ENCODE measurements at places on chromosomes 6 and 20.

DNA sequence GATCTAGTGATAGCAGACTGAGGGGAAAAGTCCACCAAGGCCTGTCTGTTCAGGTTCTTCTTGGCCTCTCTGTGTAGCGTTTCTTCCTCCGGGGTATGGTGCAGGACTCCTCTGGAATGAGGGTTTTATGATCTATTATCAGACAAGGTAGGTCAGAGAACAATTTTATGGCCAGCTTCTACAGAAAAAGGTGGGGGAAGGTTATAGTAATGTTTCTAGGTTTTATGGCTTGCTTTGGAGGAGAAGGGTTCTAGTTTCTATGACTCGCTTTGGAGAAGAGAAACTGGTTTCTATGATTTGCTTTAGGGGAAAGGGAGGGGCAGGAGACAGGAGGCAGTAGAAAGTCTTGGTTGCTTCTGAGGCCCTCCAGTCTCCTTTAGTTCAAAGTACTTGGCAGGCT, 144.8 kb upstream of the LAMA2 start:
- DNase-seq = no peak

- DNase-seq = no peak
Measured at GRCh38 chr6:163132050-163132750, 282.3 kb upstream of the QKI start.

DNA sequence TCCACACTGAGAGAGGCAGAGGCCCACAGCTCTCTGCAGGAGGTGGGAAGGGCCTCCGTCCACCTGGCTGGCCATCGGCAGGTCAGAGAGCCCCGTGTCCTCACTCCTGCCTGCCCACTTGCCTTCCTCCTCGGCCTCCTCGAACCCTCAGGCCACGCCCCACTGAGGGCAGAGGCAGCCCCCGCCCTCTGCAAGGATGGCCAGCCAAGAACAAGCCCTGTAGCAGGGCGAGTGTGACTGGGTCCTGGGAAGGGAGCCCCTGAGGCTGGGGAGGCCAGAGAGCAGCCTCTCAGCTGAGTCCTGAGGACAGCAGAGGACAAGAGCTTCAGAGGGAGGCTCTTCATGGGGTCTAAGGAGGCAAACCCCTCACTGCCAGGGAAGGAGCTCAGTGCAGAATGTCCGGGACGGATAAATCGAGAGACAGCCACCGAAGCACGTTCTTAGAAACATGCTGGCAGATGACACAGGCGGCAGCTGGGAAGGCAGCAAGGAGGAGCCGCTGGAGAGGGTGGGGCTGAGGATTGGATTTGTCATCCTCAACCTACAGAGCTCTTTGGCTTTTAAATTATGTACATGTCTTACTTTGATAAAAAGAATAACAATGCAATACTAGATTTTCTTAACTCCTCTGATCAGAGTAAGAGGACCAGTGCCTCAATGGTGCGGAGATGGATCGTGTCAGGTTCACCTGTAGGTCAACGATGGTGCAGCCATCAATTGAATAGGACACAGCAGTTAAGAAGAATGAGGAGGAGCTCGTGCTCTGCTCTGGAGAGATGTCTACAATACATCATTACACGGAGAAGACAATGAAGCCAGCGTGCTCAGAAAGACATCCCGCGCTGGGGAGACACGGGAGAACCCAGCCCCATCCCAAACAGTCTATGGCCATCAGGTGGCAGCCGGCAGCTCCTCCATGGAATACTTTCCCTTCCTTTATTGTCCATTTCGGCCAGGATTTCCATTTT, 53.0 kb downstream of the GNAS-AS1 start:
- DNase-seq = no peak

GRCh38 chr6:20921578-20921977, 387.3 kb downstream of the CDKAL1 start:
- no peak for DNase-seq

DNA sequence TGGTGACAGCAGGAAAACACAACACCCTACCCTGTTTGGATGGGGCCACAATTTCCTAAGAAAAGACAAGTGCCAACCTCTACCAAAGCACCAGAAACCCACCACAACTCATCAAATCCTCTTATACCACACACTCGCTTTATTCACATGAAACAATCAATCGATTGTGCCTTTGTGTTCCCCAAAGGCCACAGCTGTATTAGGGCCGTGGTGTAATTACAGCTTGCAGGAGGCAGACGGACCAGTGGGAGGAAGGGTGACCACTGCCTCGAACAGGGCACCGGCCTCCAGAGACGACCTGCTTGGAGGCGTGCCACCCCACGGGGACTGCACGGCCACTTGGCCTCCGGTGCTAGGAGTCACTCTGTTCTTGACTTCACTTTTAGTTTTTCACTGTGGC, 264.1 kb downstream of the FOXC1 start:
- DNase-seq = no peak

DNA sequence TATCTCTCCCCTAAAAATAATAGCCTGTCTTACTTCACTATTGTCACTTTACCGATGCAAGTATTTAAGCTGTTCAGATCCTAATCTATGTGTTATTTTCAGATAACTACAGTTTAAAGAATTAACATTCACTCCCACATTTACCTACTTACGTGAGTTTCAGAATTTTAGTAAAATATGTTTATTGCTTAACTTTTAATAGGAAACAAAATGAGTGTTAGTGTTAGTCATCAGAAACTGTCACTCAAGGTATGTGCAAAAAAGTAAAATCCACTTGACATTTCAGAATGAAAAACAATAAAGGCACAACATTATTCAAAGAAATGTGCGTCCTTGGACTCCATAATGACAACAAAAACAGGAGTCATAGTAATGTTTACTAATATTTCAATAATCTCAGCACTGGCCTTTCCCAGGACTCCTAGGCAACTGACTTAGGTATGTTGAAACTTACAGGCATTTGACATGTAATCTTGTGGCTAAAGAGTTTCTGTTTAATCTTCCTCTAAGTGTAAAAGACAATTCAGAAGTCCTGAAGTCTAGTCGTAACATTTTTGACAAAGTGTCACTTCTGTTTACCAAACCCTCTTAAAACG, 4.5 kb downstream of the ATXN1 start:
- DNase-seq = no peak

GRCh38 chr20:11145616-11146015, 471.8 kb upstream of the JAG1 start:
- no peak for DNase-seq

GRCh38 chr6:44253307-44254101, 3.8 kb downstream of the SLC35B2 start:
- DNase-seq = no peak

- DNase-seq = no peak
Measured at GRCh38 chr6:15485936-15486335, 176.9 kb downstream of the DTNBP1 start.

GRCh38 chr6:15044146-15044882, 201.6 kb upstream of the JARID2 start:
- no peak for DNase-seq

- no peak for DNase-seq
Measured at GRCh38 chr6:166262743-166263515, 45.3 kb downstream of the PRR18 start.

GRCh38 chr6:16163535-16164300, 34.8 kb downstream of the MYLIP start:
- no peak for DNase-seq

DNA sequence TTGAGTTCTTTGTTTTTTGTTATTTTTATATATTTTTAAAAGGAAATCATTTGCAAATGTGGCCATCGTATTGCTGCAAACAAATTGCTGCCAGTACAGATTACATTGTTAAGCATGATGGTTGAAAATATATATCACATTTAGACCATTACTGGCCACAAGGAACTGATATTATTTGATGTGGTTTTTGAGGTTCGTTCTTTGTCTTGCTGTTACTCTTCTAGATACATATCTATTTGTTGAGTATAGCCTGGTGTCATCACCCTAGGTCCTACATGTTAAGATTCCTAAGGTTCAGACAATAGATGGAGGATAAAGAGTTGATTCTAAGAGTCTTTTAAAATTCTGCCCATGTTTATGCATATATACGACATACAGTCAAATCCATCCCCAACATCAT, 306.0 kb downstream of the FARS2 start:
- DNase-seq = no peak

DNA sequence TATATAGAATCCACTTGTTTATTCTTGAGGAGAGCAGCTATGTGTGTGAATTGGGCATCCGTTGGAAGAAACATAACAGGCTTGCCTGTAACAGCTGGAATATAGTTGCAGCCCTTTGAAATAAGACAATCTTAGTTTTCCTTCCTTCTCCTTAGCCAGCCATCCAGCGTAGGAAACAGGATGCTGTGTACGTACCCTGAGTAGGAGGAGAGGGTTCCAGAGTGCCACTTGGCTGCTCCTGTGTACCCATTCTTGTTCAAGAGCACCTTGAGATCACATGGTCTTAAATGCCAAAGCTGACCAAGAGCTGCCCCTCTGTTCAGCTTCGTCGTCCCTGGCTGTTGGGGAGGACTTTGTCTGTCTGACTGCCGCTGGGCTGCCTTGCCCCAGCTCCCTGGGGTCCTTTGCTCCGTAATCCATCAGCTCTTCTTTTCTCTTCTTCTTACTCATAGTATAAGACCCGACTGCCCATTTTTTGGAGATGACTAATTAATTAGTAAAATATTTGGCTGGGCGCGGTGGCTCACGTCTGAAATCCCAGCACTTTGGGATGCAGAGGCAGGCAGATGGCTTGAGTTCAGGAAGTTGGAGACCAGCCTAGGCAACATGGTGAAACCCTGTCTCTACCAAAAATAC, 49.0 kb downstream of the RREB1 start:
- no peak for DNase-seq

DNA sequence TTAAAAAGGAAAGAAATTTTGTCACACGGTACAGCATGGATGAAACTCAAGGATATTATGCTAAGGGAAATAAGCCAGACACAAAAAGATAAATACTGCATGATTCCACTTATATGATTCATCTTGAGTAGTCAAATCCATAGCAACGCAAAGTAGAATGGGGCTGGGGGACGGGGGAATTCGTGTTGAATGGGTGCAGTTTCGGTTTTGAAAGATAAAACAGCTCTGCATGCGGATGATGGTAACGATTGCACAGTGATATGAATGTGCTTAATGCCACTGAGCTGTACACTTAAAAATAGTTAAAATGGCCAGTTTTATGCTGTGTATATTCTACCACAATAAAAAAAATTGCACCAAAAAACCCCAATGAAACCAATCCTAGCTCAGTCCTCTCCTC, 52.9 kb upstream of the SIRPA start:
- DNase-seq = no peak

DNA sequence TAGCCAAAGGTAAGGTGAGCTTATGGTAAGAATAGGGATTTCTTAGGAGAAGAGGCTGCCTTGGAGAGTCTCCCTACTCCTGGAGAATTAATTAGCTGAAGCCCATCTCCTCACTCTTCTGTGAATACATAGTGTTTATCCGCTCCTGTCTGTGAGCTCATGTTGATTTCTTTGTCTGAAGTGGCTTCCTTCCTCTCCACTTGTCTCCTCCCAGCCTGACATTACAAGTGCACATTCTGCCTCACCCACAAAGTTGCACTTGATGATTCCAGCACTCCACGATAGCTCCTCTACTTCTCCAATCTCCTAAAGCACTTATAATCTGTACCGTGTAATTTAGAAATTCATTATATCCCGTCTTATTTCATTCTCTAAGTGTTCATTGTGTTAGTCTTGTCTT, 287.2 kb downstream of the QKI start:
- no peak for DNase-seq

GRCh38 chr6:50847890-50848594, 29.4 kb downstream of the TFAP2B start:
- DNase-seq = no peak

GRCh38 chr6:51531623-51532022, 555.8 kb downstream of the PKHD1 start:
- DNase-seq = no peak

DNA sequence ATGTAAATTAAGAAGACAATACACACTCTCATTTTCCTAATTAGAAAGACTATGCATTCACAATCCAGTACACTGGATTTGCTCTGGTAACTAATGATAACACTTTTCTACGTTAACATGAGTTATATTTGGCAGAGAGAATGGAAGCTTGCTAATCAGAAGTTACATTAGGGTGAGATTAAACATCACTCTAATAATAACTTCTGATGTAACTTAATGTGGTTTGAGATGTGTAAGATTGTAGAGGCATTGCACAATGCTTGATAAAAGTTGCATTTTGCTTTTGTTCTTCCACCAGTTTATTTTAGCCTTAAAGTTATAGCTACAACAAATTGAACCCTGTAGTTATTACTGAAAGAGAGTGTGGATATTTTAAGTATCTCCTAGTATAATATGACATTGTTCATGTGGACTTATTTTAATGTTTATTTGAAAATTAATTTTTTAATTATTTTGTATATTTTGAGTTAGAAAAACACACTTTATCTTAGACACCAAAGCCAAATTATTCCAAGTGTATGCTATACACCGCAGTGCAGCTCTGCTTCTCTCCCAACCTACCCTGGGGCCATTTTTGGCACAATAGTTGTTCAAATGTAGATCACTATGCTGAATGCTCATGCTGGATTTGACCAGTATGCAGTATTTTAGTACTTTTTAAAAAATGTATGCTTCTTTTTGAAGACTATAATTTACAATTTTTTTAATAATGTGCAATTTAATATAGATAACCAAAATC, 143.2 kb downstream of the SLC16A10 start:
- DNase-seq = no peak

GRCh38 chr6:41372832-41373626, 37.6 kb downstream of the NCR2 start:
- no peak for DNase-seq

GRCh38 chr20:19478320-19478895, 266.0 kb downstream of the SLC24A3 start:
- DNase-seq = no peak

DNA sequence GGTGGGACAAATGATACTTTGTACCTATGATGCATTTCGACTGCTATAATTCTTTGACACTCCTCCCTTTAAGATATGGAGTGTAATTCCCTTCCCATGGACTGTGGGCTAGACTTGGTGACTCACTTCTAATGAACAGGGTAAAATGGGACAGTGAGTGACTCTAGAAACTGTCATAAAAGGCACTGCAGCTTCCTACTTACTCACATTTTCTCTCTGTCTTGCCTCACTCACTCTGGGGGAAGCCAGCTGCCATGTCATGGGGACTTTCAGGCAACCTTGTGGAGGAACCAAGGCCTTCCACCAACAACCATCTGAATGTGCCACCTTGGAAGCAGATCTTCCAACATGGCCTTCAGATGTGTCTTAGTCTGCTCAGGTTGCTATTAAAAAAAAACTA, 12.9 kb upstream of the GFOD1 start:
- DNase-seq = no peak

GRCh38 chr6:109006818-109007217, 87.8 kb downstream of the SESN1 start:
- DNase-seq = no peak

GRCh38 chr6:142927271-142927580, 17.8 kb downstream of the HIVEP2 start:
- DNase-seq = no peak

- DNase-seq = no peak
Measured at GRCh38 chr20:58213121-58213520, 15.3 kb downstream of the ANKRD60 start.

DNA sequence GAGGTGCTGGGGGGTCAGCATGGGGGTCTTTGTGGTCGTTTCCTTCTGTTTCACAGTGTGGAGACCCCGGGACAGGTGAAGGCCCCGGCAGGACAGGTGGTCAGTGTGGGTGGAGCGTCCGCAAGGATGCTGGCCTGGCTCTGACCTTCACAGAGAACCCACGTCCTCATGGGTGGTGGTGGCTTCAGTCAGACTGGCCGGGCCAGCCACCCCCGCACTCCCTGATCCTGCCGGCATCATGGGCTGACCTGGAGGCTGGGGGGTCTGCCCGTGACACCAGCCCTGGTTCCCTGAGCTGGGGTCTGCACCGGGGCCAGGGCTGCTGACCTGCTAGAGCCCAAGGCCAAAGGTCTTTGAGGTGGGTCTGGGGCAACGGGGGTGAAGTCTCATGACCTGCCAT, 41.9 kb downstream of the CDH4 start:
- DNase-seq = no peak

- no peak for DNase-seq
Measured at GRCh38 chr20:13681248-13682125, 42.8 kb upstream of the TASP1 start.

Measured in coronary artery (tissue), 2 donors.